ENCODE measurements at places on chromosomes 7 and 10. TPM values are rescaled to one million over a fixed set of nuclear protein-coding genes. Genes with fewer than 3 reads are reported as not detected.

- no peak for DNase-seq
Measured at GRCh38 chr10:71812016-71812912, 38.8 kb downstream of the PSAP start.

DNA sequence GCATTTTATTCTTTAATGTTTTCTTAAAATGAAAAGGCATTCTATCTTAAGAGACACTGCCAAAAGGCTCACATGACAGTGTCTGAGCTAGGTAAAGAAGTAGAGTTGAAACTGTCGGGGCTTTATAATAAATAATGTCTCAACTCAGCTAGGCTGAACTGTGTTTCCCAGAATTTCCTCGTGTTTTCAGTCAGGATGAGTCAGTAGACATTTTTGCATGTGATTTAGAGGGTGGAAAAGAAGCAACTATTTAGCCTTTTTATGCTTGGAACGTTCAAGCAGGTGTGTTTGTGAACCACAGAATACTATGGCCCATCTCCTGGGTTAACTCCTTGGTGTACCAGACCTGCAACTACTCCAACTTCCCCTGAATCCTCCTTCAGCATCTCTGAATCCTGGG is 23.4 kb upstream of the LIPA start:
- DNase-seq, result no peak

CYP3A5 gene
- polyA plus RNA-seq, result 1.0 TPM

DNA sequence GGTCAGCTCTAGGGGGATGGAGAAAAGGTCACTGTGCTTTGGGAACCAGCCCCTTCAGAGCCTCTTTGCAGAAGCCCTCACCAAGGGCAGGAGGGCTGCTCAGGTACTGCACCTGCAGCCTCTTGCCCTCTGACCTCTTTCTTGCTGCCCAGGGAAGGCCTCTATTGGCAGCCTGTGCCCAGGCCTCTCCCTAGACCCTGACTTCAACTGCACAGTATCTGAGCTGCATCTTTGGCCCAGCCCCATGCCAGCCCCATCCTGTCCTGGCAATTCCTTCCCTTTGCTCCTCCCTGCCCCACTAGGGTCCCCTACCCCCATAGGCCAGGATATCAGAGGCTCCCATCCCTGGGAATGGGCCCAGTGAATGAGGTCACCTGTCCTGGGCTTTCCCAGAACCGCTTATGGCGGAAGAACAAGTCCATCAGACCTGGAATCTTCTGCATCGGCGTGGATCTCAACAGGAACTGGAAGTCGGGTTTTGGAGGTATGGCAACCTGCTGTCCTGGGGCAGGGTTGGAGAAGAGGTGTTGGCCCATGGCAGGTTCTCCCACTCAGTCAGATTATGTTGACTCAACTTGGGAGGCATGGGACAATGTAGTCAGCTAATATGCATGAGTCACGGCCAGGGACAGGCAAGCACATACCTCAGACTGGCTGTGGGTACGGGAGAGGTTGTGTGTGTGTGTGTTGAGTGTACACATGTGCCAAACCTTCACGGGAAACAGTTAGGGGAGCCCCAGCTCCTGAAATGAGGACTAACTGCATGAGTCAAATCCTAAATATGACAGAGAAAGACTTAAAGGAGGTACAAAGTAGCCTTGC is 17.1 kb upstream of the CPA1 start:
- no peak for DNase-seq

KCND2 gene
- 2.2 TPM for polyA plus RNA-seq

DNA sequence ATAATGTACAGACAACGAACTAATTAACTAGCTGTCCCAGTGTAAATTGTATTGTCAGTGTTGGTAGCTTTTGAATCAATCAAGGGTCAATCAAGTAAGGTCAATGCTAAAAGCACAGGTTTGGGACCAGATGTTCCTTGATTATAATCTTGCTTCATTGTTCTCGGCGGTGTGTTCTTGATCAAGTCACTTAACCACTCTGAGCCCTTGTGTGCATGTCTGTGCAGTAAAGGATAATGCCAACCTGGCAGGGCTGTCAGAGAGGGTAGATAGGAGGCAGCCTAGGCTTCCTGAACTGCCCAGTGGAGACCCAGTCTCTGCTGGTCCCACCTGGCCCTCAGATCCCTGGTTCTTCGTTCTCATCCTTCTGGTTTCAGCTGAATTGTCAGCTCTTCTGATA is 221.0 kb downstream of the EMX2 start:
- DNase-seq, result no peak

- no peak for DNase-seq
Measured at GRCh38 chr7:106068538-106068961, 43.6 kb downstream of the SYPL1 start.
